ENCODE measurements at places on chromosomes 4 and X.

DNA sequence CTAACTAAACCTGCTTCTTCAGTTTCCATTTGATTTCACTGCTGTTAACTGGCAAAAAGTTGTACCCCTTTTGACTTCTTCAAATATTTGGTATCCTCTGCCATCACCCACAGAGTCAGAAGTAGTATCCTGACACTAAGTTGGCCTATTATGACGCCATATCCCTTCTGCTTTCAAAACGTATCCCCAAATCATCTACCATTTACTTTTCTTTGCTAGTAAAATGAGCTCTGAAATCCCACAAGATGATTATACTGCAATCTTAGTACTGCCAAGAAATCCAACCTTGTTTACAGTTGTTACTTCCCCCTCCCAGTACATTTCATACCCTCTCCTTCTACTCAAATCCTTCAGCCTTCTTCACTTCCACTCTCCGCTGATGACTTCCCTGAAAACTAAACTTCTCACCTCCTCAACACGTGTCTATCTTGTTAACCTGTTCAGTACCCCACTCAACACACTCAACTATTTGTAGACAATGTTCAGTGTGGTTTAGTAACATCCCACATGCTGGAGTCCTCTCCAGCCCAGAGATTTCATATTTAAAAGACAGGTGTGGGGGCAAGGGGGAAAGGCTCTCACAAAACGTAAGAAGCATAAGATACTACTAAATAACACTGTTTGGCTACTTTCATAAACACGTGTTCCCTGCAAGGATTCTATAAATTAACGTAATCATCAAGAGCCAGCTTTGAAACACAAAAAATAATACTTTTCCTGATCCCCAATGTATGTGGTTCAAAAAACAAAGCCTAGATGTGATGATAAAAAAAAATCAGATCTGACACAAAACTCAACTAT, 1.3 kb downstream of the NAF1 start:
- no peak for DNase-seq

GRCh38 chr4:175953960-175954521, 111.6 kb upstream of the WDR17 start:
- DNase-seq, result no peak

- DNase-seq, result no peak
Observed at GRCh38 chr4:144820011-144820727, 174.2 kb downstream of the HHIP start.

- DNase-seq, result no peak
Observed at GRCh38 chrX:11663875-11664210, 1.9 kb downstream of the ARHGAP6 start.

DNA sequence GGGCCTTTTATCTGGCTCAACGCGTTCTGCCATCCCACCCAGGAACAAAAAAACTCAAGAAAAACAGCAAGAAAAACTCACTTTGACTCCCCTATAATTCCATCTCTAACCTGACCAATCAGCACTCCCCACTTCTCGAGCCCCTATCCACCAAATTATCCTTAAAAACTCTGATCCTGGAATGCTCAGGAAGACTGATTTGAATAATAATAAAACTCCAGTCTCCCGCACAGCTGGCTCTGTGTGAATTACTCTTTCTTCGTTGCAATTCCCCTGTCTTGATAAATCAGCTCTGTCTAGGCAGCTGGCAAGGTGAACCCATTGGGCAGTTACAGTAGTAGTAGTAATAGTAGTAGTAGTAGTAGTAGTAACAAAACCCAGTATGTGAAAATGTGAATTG, 165.7 kb upstream of the CASK start:
- no peak for DNase-seq

- no peak for DNase-seq
Observed at GRCh38 chr4:28686618-28687017, 1826.0 kb downstream of the STIM2 start.

- DNase-seq, result no peak
Observed at GRCh38 chr4:84413976-84414375, 85.1 kb downstream of the NKX6-1 start.

- no peak for DNase-seq
Observed at GRCh38 chr4:140346136-140346535, 27.3 kb upstream of the SCOC start.

DNA sequence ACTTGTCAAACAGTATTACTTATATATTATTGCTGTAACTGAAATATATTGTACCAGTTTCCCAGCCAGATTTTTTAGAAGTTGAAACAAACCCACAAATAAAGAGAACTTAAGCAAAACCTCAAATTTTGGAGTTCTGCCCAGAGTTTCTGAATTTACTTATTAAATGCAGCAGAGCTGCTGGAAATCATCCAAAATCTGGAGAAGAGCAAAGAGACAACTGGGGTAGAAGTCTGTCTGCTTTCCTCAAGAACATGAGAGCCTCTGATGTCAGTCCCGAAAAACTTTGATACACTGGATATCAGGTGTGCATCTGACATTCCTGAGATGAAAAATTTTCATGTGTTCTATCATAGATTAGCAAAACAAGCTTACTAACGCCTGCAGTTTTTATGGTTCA, 325.9 kb downstream of the NR3C2 start:
- no peak for DNase-seq

DNA sequence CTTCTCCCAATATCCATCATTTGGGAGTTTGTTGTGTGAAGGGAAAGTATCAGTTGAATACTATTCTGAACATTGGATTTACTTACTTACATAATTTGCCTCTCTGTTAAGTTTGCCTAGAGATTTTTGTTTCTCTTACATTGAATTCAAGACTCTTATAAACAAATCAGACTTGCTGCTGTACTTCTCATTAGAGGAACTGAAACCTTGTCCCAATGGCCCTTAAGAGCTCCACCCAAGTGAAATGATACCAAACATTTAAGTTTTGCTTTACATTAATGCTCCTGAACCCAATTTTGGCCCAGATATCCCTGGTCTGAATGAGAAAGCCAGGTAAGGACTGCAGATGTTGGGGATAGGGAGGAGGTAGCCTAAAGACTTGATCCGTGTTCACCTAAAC, 32.0 kb downstream of the HAND2 start:
- DNase-seq, result no peak

DNA sequence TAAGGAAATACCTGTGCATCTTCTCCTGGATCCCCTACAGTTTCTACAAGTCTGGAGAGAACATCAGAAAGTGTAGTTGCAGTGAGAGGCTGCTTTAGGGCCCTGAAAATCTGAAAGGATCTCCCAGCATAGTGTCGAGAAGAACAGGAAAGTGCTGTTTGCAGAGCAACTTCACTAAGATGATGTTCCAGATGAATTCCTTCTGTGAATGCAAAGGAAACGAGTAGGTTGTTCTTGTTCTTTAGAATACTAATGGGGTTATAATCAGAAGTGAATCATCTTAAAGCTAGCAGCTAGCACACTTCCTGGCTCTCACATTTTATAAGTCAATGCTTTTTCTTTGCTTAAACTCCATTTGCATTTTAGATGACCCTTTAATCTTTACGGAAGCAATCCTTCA, 53.7 kb downstream of the ZAR1 start:
- no peak for DNase-seq

- DNase-seq, result no peak
Observed at GRCh38 chrX:5650904-5651303, 577.8 kb downstream of the NLGN4X start.

- no peak for DNase-seq
Observed at GRCh38 chr4:56791316-56791715, 30.2 kb downstream of the SPINK2 start.

DNA sequence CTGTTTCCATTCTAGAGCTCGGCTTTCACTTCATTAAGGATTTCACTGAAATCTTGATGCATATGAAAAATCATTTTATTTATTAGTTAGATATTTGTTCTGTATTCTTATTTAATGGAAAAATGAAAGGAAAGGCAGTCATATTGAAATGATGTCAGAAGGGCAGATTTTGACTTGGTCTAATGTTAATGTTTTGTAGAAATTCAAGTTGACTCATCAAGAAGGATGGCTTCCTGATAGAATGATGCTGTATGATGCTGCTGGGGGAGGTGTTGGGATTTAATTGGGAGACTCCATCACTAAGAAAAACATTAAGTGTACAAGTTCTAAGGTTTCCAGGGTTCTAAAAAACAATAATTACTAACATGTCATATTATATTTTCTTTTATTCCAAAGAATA, 204.8 kb downstream of the PDGFC start:
- no peak for DNase-seq

- DNase-seq, result no peak
Observed at GRCh38 chr4:38820329-38821061, 15.9 kb upstream of the TLR1 start.

- no peak for DNase-seq
Observed at GRCh38 chr4:79650794-79651431, 242.9 kb upstream of the GK2 start.

GRCh38 chr4:21792736-21793135, 155.8 kb downstream of the KCNIP4 start:
- DNase-seq, result no peak

- peak; percentile 50 for DNase-seq
Observed at GRCh38 chr4:2954358-2955185, 8.6 kb downstream of the NOP14 start.

DNA sequence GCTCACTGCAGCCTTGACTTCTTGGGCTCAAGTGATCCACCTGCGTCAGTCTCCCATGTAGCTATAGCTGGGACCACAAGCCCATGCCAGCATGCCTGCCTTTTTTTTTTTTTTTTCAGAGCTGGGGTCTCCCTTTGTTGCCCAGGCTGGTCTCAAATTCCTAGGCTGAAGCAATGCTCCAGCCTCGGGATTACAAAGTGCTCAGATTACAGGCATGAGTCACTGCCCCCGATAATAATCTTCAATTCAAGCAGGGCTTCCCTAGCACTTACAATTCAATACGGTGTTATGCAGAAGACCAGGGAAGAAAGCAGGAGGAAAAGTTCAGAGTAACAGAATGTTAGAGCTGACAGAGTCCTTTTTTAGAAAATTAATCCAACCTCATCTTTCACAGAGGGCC, 26.1 kb downstream of the OTOP1 start:
- DNase-seq, result no peak

DNA sequence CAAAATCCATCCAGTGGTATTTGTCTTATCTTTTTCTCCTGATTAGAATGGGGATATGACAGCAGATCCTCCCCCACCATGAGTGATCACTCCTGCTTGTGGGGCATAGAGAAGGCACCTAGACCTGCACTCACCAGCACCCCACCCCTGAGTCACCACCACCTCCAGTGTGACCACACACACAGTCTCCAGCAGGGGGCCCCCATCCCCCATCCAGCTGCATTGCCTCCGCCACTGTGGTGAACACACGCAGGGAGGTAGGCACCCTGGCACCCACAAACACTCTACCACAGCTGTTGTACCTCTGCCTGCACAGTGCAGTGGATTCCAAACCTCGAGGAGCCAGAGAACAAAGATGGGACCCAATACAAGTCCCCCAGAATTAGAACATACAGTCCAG, 9.0 kb upstream of the MAGEA8 start:
- DNase-seq, result peak; percentile 41

DNA sequence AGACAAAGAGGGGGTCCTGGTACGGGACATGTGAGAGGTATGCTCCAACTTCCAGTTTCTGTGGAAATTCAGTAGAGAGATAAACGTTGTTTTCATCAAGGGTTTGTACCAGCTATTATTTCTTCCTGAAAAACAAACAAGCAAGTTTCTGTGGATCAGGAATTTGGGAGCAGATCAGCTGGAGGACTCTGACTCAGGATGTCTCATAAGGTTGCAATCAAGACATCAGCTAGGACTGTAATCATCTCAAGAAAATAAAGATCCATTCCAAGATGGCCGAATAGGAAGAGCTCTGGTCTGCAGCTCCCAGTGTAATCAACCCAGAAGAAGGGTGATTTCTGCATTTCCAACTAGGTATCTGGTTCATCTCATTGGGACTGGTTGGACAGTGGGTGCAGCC, 23.5 kb upstream of the NFKB1 start:
- DNase-seq, result no peak

- no peak for DNase-seq
Observed at GRCh38 chr4:152870606-152871005, 65.5 kb upstream of the FHDC1 start.

DNA sequence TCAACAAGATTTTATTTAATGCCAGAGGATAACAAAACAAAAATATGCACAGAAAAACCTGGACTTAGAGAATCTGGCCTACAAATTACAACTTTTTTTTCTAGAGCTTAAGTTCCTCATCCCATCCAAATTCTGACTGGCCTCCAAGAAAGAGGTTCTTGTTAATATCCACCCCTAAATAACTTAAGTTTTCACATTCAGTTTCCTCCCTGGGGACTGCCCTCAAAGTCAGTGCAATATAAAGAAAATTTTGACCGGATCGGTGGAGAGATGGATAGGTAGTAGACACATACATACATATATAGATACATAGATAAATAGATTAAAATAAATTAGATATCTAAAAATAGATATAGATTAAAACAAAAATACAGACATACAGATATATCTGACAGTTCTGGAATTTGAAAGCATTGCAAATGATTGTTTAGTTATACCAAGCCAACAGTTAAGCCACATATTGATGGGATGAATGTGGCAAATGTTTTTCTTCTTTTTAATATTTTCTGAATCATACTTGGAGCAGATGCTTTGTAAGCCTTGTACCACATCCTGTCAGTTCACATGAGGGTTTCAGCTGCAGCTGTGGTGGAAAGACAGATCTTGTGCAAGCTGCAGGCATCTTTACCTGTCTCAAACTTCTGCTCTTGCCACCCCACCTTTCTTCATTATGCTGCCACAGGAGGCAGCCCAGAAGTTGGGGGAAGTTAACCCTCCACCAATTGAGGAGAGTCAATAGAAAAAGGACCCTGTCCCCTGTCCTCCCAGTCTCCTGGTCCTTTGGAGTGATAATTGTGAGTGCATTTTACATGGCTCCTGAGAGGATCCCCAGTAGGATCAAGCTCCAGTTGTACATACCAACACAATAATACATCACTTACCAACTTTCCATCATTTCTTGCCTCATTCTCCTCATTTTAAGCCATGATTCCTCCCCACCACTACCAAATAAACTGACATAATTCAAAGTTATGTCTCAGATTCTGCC, 58.5 kb upstream of the PRDM8 start:
- DNase-seq, result peak; percentile 72

GRCh38 chr4:84638092-84638491, 55.2 kb downstream of the CDS1 start:
- DNase-seq, result no peak

DNA sequence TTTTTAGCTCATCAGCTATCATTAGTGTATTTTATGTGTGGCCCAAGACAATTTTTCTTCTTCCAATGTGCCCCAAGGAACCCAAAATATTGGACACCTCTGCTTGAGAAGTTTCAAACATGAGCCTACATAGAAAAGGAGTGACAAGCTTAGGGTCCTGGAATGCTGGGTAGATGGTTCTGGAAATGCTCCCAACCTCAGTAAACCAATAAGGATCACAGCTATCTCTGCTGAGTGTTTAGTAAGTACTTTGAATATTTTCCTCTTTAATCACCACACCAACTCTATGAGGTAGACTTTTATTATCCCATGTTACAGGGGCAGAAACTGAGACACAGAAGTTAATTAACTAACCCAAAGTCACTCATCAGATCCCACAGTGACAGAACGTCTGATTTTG, 164.9 kb upstream of the KLF3 start:
- no peak for DNase-seq

- peak; percentile 63 for DNase-seq
Observed at GRCh38 chrX:51743179-51743957, at the start of gene GSPT2. GSPT2 (plus strand) TSS chrX:51743442; CDS start chrX:51743627, 185 bp downstream.

Data from CD8-positive, alpha-beta memory T cell (primary cell).